ENCODE measurements at places on chromosomes 2 and 18. TPM values are rescaled to one million over a fixed set of nuclear protein-coding genes. Genes with fewer than 3 reads are reported as not detected.

DNA sequence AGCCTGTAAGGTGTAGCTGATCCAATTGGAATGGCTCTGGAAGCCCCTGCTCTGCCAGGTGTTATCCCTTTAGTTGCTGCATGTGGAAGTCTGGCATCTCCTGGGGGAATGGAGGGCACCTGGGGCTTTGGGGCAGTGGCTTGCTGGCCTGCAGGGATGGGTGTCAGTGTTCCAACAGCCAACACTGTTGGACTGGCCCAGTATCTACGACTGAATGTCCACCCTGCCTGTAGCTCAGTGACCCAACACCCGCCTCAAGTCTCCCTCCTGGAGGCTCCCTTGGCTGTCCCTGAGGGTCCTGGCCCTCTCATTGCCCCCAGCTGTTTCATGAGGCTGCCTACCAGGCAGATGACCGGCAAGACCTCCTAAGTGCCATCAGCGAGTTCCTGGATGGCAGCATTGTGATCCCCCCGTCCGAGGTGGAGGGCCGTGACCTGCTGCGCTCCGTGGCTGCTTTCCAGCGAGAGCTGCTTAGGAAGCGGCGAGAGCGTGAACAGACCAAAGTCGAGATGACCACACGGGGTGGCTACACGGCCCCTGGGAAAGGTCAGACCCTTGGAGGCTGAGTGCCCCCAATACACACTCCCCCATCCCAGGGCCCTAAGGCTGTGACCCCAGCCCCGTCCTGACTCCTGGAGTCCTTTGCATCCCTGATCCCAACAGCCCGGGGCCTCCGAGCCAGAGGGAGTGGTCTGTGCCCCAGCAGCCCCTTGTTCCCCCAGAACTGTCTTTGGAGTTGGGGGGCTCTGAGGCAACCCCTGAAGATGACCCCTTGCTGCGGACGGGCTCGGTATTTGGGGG lies 7.7 kb downstream of the SLC4A3 start:
- peak; percentile 21 for DNase-seq

DNA sequence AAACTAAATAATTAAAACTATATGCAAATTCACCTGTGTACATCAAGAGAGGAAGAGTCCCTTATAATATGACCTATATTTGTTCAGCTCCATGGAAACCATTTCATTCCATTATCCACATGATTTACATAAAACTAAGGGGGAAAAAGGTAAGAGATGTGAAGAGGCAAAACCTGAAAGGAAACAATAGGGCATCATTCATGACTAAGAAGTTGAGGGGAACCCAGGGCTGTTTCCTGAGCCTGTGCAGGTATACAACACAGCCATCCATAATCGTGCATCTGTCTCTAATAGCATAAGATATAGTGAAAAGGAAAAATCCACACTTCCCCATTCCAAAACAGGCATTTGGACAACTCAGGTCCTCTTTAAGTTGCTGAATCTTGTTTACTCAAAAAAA lies 151.3 kb downstream of the NR4A2 start:
- DNase-seq: no peak

DNA sequence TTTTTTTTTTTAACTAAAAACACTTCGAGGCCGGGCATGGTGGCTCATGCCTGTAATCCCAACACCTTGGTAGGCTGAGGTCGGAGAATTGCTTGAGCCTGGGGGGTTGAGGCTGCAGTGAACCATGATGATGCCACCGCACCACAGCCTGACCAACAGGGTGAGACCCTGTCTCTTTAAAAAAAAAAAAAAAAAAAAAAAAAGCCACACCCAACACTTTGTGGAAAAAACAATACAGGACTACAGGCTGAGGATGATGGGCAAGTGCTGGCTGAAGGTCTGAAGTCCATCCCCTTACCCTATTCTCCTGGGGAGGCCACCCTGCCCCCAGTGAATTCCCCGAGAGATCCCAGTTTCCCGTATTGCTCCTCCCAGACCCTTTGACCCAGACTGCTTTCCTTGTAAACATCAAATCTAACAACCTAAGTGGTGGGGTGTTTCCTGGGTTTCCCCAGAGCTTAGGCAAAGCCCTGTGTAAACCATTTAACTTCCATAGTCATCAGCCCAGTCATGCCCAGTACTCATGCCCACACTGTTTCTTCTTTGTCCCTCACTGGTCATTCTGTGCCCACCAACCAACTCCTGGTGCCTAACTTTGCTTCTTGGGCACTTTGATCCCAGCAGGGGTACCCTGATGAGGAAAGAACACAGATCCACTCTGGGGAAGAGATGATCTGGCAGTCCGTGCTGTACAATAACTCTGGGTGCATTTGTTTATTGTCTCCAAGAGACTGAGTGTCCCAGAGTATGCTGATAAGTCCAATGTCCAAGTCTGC lies 5.8 kb upstream of the TMEM37 start:
- DNase-seq: no peak

TNS1 gene
- 508 TPM for total RNA-seq

DNA sequence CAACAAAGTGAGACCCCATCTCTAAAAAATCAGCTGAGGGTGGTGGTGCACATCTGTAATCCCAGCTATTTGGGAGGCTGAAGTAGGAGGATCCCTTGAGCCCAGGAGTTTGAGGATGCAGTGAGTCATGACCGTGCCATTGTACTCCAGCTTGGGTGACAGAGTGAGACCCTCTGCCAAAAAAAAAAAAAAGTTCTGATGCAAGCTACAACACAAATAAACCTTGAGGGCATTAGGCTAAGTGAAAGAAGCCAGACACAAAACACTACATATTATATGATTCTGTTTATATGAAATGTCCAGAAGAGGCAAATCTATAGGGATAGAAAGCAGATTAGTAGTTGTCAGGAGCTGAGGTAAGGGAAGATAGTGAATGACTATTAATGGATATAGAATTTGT lies 13.0 kb downstream of the YWHAQ start:
- no peak for DNase-seq

GRCh38 chr2:85801871-85802270 lies 48.1 kb downstream of the ATOH8 start:
- DNase-seq: peak; percentile 12

TUBA3D gene
- total RNA-seq: 11.0 TPM

DNA sequence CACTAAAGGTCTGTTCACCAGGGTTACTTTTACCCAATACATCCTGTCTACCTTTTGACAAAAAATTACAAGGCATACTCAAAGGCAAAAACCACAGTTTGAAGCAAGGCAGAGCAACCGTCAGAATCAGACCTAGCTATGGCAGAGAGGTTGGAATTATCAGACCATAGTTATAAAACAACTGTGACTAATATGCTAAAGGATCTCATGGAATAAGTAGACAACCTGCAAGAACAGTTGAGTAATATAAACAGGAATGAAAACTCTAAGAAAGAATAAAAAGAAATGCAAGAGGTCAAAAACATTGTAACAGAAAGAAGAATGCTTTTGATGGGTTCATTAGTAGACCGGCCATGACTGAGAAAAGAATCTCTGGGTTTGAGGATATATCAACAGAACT lies 318.8 kb upstream of the KCNH7 start:
- no peak for DNase-seq

MALL gene
- 14.0 TPM for total RNA-seq

DNA sequence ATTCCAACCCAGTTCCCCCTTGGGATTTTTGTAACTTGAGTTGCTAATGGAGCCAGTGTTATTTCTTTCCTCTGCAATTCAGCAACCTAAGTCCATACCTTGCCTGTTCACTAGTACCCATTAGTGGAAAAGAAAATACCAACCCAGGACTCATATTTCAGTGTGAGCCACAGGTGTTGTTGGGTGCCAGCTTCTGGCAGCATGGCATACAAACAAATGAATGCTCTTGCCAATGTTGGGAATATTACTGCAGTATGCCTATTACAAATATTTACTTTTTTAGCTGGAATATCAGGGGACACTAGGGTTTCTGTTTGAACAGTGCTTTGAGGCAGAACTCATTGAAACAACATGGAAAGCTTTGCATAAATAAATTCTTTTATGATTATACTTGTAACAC lies 130.2 kb downstream of the NCKAP5 start:
- DNase-seq: no peak

TMEM200C gene
- 0.71 TPM for total RNA-seq

TMEM169 gene
- total RNA-seq: 0.27 TPM

SPHKAP gene
- total RNA-seq: 28.1 TPM

- no peak for DNase-seq
Observed at GRCh38 chr2:159462201-159462785, 154.1 kb downstream of the BAZ2B start.

CFAP210 gene
- total RNA-seq: not detected

UGT1A10 gene
- total RNA-seq: not detected

AQP4 gene
- 10.3 TPM for total RNA-seq

- no peak for DNase-seq
Observed at GRCh38 chr2:3251946-3252345, 125.7 kb downstream of the EIPR1 start.

DNA sequence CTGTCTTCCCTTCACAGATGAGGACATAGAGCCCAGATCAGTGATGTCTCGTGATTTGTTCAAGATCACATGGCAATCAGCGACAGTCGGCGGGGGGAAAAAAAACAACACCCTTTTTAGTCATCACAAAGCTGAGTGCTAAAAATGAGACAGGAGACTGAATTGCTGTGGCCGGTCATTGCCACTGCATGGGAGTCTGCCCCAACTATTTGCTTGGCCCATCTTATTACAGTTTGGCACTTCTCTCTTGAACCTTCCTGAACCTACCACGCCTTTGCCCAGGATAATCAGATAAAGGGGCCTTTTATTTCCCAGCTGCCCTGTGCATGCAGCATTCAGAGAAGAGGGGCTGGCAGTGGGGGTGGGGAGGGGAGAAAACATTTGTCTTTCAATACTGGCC lies 42.7 kb downstream of the SETBP1 start:
- no peak for DNase-seq

CD302 gene
- total RNA-seq: 25.1 TPM

PTGR3 gene
- total RNA-seq: 33.8 TPM

- DNase-seq: no peak
Observed at GRCh38 chr2:77518311-77518710, 3.9 kb downstream of the LRRTM4 start.

DNA sequence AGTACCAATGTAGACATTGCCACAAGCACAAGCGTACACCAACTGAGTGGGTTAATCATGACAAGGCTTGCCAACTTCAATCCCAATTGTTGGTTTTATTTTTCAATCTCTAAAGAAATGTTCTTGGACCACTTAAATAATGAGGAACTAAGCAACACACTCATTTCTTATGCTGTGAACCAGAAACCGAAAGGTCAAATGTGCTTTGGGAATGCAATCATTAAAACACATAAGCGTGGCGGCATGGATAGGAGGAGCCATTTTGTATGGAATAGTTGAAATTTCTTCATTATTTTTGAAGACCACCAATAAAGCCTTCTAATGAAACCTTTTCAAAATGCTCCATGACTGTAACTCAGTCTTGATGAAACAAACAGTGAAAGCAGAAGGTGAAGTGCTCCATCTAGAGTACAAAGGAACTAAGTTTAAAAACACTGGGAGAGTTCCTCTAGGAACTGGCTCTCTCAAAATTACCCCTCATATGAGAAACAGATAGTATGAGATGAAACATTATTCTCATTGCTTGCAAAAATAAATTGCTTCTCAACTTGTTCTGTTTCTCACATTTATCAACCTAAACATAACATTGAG lies 113.2 kb upstream of the CHST9 start:
- no peak for DNase-seq

DNA sequence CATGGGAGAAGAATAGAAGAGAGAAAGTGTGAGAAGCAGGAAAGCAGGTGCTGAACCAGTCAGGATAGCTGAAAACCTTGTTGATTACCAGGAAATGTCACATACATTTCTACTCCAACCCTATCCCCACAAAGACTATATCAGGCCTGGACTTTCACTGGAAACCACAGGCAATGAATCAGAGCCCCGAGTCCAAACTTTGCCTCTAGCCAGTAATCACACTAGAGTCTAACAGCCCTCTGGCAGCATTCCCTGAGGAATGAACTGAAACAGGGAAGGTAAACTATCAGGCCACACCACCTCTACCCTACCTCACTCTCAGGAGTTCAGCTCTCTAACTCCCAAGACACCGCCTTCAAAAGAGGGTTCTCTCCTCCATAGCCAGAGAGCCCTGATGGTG lies 18.7 kb upstream of the IHH start:
- DNase-seq: no peak

DLX1 gene
- total RNA-seq: 0.16 TPM

DNA sequence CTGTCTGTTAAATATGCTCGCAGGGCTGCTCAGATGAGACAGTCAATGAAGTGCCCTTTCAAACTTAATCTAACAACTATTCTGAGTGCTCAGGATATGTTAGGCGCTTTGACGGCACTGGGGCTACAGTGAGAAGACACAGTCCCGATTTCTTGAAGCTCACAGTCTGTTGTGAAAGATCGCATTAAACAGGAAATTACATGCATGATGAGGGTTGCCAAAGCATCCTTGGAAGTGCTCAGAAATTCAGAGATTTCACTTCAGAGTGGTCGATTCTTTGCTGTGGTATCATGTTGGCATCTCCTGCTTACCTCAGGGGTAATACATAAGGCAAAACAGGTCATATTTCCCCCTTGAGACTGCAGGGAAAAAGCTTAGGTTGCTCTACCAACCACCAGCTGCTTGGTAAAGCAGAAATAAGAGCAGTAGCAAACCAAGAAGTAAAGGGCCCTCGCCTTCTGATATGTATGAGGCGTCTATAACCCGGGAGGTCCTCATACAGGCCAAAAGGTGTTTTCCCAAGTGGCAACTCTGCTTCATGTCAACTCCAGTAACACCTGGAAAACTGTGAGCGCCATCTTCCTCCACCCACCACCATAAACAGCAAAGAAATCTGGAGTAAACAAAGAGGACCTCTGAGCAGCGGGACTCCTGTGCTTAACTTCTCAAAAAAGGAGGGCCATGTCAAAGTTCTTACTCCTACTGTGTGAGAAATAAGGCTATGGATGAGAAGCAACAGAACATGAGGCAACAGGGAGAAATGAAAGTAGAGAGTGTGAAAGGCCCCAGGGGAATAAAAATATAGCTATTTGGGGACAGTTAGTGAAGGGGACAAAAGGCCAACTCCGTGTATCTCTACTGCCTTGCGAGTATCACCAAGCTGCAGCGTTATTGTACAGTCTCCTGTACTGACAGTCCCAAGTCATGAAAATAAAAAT lies 79.3 kb downstream of the CLHC1 start:
- no peak for DNase-seq
